ENCODE measurements at places on chromosomes 11 and 22.

- DNase-seq: peak; percentile 21
Measured at GRCh38 chr11:15826826-15827225, 529.5 kb downstream of the SOX6 start.

DNA sequence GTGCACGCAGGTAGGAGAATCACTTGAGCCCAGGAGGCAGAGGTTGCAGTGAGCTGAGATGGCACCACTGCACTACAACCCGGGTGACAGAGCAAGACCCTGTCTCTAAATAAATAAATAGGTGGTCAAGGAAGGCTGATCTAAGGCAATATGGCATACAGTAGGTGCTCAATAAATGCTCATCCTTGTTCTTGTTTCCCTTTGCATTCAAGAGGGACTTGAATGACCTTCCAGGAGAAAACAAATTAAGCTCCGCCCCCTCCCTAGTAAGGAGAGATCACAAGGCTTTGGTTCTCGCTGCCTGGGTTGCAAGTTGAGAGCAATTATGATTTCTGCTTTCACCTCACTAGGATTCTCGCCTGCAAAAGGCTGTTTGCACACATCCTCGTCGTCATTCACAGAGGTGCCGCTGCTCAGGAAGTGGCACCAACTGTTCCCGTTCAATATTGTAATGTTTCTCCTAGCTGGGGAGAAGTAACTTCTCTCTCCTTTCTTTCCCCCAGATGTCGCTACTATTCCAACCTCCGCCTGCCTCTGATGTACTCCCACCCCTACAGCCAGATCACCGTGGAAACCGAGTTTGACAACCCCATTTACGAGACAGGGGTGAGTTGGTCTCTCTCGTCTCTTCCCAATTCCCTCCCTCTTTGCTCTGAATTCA lies 51.8 kb upstream of the ASPHD2 start:
- no peak for DNase-seq

GRCh38 chr22:35569916-35570315 lies 29.3 kb downstream of the RASD2 start:
- no peak for DNase-seq

DNA sequence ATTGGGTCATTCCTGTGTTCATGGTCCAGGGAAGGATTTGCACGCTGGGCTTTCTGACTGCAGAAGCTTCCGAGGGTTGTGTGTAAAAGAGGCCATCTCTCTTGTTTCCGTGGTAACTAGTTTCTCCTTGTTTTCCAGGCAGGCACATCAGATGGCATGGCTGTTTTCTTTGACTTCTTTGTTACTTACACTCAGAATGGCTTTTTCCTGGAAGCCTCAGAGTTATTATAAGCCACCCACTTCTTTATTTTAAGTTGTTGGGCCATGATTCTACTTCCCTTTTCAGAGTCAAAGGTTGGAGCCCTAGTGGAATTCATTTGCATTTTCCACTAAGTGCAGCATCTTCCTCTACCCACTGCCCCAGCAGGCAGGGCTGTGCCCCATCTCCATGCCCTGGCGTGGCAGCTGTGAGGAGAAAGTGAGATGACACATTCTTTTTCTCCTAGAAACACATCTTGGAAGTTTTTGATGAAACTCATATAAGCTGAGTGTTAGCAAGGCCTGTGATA lies 94.9 kb downstream of the PRR5L start:
- peak; percentile 54 for DNase-seq

DNA sequence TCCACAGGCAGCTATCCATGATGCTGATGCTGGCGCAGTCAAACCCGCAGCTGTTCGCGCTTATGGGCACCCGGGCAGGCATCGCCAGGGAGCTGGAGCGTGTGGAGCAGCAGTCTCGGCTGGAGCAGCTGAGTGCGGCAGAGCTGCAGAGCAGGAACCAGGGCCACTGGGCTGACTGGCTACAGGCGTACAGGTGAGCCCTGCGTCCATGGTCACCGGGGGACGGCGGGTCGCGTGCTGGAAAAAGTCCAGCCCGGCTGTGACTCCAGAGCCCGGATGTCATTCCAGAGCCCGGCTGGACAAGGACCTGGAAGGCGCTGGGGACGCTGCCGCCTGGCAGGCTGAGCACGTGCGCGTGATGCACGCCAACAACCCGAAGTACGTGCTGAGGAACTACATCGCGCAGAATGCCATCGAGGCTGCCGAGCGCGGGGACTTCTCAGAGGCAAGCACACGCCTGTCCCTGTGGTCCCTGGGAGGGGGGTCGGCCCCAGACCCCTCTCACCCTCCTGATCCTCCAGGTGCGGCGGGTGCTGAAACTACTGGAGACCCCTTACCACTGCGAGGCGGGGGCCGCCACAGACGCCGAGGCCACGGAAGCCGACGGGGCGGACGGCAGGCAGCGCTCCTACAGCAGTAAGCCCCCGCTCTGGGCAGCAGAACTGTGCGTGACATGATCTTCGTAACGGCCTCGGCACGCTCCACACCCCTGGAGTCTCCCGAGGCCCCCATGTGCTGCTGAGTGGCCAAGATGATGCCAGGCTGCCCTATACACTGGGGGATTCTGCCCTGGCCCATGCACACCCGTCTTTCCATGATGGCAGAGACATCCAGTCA lies 16.1 kb downstream of the SELENOO start:
- no peak for DNase-seq

DNA sequence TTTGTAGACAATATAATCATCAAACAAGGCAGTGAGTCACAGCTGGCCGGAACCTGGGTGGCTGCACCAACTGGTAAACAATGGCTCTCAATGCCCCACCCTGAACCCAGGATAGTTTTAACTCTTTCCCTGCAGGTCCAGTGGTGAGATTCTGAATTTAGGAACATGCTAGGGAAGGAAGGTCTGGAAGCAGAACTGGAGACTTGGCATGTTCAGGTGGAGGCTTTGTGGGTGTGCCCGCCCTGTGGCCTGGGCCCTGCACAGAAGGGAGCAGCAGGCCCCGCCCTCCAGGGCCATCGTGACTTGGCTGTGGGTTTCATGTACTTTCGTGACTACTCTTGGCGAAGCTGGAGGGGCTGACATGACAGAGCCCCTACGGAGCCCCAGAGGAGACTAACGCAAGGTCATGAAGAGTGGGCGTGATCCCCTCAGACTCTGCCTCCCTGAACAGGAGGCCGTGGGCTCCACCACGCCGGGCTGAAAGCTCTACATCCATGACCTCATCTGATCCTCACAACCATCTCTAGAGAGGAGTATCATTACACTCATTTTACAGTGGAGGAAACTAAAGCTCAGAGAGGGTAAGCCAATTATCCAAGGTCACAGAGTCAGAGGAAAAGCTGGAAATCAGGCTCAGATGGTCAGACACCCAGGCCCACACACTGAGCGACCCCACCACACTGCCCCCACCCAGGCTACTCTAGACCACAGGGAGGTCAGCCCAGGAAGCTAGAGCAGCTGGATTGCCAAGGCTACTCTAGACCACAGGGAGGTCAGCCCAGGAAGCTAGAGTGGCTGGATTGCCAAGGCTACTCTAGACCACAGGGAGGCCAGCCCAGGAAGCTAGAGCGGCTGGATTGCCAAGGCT lies 27.3 kb downstream of the MAFF start:
- DNase-seq: no peak
